ENCODE measurements at places on chromosomes 13 and 19.

DNA sequence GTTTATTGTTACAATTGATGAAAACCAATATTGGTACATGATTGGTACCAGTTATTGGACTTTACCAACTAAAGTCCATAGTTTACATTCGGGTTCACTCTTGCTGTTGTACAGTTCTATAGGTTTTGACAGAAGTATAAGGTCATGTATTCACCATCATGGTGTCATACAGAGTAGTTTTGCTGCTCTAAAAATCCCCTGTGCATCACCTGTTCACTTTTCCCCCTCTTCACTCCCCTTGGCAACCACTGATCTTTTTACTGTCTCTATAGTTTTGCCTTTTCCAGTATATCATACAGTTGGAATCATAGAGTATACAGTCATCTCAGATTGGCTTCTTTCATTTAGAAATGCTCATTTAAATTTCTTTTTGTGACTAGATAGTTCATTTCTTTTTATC lies 51.2 kb upstream of the MED4 start:
- no peak for DNase-seq

GRCh38 chr19:13619203-13619632 lies 112.9 kb upstream of the CACNA1A start:
- no peak for DNase-seq

DNA sequence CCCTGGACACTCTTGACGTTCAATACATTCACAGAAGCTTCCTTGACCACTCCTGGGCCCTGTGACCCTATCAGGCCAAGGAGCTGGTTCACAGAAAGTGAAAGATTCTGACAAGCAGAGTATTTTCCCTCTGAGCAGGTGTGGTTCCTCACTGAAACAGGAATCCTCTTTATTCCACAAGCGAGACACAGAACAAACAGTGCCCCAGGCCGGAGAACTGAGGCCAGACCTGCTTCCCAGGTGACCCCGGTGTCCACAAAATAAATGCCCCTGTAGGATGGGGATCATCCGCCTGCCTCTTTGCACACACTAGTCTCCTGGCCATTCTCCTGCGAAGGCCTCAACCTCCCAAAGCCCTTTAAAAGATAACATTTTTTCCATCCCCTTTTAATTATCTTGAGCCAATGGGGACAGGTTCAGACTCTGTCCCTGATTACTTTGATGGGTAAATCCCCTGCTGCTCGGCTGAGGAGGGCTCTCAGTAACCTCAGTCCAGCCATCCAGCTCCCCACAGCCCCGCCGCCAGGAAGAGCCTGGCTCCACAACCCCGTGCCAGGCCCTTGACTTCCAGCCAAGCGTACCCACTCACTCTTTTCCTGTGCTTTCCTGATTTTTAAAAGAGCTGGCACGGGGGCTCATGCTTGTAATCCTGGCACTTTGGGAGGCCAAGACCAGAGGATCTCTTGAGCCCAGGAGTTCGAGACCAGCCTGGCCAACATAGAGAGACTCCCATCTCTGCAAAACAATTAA lies 129.1 kb downstream of the FOXO1 start:
- no peak for DNase-seq

GRCh38 chr13:78382491-78382890 lies 220.9 kb downstream of the POU4F1 start:
- no peak for DNase-seq

DNA sequence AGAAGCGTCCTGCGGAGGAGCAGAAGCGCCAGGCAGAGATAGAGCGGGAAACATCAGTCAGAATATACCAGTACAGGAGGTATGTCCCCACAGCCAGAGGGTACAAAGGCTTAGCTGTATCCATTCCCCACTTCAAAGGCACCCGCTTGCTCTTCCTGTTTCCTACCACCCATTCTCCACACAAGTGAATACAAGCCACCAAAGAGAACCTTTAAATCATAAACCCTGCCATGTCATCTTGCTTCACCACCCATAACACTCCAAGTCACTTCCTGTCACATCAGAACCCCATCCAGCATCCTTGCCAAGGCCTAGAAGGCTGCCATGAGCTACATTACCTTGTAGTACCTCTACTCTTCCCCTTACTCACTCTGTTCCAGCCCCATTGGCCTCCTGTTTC lies 205.8 kb downstream of the LMO7 start:
- no peak for DNase-seq

Data from stimulated activated CD8-positive, alpha-beta memory T cell treated with anti-CD3 and anti-CD28 coated beads, Interleukin-2, amount 100 ng/mL, for 1 hour (primary cell).